ENCODE measurements at places on chromosomes 1 and 21.

DNA sequence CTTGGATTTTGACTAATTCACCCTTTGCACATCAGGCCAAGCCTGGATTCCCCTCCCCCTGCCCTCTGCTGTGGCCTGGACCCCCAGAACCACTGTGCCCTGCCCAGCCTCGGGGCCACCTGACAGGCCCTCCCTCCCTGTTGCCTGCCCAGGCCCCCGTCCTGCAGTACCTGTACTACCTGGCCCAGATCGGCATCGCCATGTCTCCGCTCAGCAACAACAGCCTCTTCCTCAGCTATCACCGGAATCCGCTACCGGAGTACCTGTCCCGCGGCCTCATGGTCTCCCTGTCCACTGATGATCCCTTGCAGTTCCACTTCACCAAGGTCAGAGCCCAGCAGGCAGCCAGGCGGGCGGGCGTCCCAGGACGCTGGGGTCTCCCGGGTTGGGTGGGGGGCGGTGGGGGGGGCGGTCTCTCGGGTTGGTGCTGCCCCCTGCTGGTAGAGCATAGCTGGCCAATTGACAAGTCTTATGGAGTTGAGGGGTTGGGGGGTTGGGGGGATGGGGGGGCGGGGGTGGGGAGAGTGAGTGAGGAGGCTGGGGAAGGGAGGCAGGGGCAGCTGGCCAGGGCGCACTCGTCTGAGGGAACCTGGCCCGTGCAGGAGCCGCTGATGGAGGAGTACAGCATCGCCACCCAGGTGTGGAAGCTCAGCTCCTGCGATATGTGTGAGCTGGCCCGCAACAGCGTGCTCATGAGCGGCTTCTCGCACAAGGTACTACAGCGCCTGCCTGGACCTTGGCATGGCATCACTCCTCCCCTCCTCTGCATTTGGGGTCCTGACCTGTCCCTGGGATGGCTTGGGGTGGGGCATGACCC is 10.7 kb downstream of the AMPD2 start:
- no peak for DNase-seq

GRCh38 chr1:60101516-60101915 is 27.9 kb upstream of the C1orf87 start:
- DNase-seq = no peak

DNA sequence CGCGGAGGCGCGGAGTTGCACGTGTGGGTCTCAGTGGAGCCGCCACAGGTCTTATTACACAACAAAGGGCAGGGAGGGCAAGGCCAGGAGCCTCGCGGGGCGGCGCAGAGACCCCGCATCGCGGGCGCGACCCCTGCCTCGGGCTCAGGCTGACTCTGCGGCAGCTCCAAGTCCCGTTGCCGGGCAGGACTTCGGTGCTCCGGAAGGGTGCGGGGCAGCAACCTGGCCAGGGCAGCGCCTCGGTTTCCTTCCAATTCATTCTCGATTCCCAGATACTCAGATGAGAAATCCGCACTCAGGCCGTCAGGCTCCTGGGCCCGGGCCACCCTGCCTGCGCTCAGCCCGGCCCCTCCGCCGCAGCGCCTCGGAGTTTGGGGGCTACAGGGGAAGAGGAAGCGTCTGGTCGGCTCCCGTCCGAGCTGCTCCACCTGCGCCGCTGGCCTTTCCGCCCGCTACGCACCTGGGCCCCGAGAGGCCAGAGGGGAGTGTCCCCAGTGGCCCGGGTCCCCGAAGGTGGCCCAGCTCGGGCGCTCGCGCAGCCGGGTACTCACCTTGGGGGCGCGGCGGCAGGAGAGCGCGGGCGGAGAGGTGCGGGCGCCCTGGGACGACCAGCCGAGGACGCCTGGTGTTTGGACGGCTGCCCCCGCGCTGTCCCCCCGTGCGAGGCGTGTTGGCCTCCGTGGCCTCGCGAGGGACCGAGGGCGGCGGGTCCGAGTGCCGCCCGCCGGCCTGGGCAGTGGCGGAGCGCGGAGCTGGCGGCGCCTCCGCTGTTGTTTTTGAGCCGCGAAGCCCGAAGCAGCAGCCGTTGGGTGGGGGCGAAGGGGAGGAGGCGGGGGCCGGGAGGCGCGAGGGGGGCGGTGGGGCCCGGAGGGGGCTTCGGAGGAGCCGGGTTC is 1.1 kb upstream of the PRDM16 start:
- DNase-seq = no peak

GRCh38 chr1:80462006-80462405 is 1338.7 kb upstream of the ADGRL2 start:
- no peak for DNase-seq

GRCh38 chr1:170749549-170749948 is 85.6 kb downstream of the PRRX1 start:
- no peak for DNase-seq

Data from T1000 (cell line).